ENCODE measurements at places on chromosomes 12 and 14.

- no peak for DNase-seq
These were observed 7.8 kb downstream of the SPRYD4 start for GRCh38 chr12:56476143-56476542.

DNA sequence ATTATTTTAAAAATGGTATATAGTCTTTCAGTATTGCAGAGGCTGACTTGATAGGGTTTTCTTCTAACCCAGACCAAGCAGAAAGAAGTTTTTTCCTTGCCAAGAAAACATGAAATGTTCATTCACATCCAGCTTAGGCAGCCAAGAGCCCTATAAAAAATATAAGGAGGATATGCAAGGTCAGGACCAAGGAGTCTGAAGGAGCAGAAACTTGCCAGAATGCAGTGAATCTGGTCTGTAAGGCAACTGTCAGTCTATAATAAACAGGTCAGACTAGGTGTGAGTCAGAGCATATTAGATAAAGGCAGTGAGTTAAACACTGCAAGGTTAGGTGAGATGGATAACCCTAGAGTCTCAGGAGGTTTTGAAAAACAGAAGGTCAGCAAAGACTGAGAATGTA is 645.5 kb downstream of the C12orf50 start:
- no peak for DNase-seq

GRCh38 chr12:100555722-100556121 is 17.8 kb upstream of the GAS2L3 start:
- DNase-seq: no peak

DNA sequence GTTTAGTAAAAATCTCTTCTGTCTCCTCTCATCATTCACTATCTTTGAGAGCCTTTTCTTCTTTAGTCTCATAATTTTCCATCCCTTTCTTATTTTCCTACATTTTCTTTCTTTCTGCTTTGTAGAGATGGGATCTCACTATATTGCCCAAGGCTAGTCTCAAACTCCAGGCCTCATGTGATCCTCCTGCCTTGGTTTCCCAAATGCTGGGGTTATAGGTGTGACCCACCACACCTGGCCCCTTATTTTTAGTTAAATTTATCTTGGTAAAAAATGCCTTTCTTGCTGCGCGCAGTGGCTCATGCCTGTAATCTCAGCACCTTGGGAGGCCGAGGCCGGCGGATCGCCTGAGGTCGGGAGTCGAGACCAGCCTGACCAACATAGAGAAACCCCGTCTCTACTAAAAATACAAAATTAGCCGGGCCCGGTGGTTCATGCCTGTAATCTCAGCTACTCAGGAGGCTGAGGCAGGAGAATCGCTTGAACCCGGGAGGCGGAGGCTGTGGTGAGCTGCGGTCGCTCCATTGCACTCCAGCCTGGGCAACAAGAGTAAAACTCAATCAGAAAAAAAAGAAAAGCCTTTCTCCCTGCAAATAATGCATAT is 996 bp downstream of the SLC2A3 start:
- DNase-seq: no peak

DNA sequence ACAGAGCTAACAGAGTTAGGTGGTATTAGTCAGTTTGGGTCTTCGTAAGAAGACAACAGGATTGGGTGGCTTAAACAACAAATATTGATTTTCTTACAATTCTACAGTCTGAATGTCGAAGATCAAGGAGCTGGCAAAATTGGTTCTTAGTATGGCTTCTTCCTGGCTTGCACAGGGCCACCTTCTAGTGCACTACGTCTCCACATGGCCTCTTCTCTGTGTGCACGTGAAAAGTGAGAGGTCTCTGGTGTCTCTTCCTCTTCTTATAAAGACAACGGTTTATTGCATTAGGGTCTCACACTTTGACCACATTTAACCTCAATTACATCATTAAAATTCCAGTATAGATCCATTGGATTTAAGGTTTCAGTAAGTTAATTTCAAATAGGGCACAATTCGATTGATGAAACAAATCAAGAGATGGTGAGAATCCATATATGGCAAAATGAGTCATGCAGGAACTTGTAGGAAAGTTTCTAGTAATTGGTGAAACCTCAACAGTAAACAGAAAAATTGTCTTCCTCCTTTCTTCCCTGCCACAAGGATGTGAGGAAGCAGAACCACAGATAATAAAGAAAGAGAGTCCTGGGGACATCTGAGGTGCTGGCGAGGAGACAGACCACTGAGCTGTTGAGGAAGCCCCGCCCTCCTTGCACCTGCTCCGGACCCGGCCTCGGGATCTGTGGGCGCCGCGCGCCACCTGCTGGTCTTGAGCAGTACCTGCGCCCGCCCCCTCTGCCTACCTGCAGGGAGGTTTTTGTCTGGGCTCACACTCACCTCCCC is 846.7 kb downstream of the TMEM121 start:
- no peak for DNase-seq

DNA sequence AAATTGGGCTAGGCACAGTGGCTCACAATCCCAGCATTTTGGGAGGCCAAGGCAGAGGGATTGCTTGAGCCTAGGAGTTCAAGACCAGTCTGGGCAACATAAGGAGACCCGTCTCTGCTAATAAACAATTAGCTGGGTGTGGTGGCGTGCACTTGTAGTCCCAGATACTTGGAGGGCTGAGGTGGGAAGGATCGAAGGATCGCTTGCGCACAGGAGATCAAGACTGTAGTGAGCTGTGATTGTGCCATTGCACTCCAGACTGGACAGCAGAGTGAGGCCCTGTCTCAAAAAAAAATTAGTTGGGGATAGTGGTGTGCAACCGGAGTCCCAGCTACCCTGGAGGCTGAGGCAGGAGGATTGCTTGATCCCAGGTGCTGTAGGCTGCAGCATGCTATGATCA is 38.7 kb upstream of the BCL7A start:
- DNase-seq: no peak

- DNase-seq: no peak
These were observed 31.1 kb downstream of the PRIMA1 start for GRCh38 chr14:93757206-93757605.

DNA sequence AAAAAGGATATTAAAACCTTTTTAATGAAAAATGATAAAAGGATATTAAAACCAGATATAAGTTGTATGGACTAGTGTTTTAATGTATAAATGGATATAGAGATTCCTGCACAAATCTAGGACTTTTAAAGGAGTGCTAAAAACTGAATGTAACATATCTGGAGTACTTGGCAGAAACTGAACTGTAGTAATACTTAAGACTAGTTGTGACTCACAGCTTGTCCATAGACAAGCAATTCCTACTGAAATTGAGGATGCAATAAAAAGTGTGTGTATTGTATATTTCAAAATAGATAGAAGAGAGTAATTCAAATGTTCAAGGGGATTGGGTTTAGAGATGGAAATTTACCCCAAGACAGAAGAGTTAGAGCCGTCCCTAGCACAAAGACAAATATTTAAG is 59.6 kb downstream of the FBXO33 start:
- DNase-seq: no peak

GRCh38 chr14:71454513-71455332 is 477.5 kb upstream of the RGS6 start:
- no peak for DNase-seq

GRCh38 chr12:44848703-44849085 is 27.4 kb downstream of the NELL2 start:
- DNase-seq: no peak

- no peak for DNase-seq
These were observed 8.1 kb downstream of the ZNF219 start for GRCh38 chr14:21090194-21090939.

GRCh38 chr14:68569970-68570409 is 222.9 kb downstream of the ZFP36L1 start:
- no peak for DNase-seq

- no peak for DNase-seq
These were observed 75.4 kb upstream of the FKBP4 start for GRCh38 chr12:2719392-2719791.

GRCh38 chr12:88946372-88946997 is 366.2 kb upstream of the KITLG start:
- no peak for DNase-seq

DNA sequence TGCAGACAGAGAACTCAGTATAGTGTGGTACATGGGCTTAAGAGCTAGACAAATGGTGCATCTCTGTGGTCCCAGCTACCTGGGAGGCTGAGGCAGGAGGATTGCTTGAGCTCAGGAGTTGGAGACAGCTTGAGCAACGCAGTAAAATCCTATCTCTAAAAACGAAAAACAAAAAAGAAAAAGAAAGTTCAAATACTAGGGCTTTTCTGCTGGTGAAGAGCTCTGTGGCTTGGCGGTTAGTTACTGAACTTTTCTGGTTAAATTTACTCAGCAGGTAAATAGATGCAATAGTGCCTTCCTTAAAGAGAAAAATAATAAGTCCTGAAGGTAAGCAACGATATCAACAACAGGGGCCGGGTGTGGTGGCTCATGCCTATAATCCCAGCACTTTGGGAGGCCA is 31.4 kb upstream of the RAP1B start:
- DNase-seq: no peak

GRCh38 chr12:88313554-88313953 is 171.4 kb downstream of the TMTC3 start:
- no peak for DNase-seq

- DNase-seq: no peak
These were observed 5.9 kb upstream of the CRIP2 start for GRCh38 chr14:105468621-105469241.

DNA sequence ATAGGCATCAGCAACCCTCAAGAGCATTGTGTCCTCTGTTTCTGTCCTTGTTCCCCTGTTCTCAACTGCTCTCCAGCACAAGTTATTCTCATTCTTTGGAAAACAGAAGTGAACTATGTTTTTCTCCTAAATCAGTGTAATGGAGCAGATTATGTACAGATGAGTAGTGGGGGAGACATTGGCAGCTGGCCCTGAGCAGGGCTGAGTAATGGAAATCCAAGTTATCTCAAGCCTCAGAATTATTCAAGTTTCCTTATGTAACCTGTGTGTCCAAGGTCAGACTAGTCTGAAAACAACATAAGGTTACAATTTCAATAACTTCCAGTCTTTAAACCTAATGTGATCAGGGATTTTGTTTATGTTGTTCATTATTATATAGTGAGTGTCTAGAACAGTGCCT is 116.1 kb upstream of the FUT8 start:
- no peak for DNase-seq

DNA sequence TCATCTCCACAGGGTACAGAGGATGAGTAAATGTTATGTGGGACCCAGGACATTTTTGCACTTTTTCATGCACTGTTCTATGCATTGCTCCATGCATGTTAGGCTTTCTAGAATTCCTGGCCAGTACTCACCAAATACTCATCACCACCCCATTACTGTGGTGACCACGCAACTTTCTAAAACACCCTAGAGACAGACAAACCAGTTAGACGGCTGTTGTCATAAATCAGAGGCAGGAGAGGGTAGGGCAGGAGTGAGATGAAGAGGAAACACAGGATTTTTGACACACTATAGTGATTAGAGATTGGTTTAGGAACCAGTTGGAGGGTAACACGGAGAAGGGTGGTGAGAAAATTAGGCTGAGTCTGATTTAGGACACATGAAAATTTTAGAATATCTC is 59.3 kb downstream of the IFNG start:
- DNase-seq: no peak

DNA sequence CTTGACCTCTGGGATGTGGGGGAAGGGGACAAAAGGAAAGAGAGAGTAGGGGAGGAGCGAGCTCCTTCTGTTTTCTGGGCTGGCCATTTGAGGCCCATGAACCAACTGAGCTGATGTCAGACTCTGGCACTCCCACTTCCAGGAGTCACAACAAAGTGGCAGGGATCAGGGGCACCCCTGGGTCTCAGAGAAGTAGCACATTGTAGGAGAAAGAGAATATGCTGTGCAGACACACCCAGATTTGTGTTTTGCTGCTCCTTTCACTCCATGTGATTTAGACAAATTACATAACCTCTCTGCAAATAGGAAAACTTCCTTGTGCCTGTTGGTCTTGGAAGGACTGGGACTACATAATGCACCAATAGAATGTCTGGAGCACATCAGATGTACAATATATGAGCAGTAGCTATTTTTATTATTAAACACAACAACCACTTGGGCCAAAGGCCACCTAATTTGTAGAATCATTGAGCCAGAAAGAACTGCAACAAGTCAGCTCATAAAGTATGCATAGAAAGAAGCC is 265.5 kb downstream of the ZFP36L1 start:
- DNase-seq: no peak
